A549 treated with CORT108297 at 1 μM for 4 hours (cell line): ENCODE measurements at places on chromosomes 6 and 20. TPM values are rescaled to one million over a fixed set of nuclear protein-coding genes. Genes with fewer than 3 reads are reported as not detected.

Gene UNC5CL
- total RNA-seq, result 0.34 to 0.52 TPM (median 0.45 TPM) in 5 replicates

Gene OR2W1
- not detected in 5 replicates for total RNA-seq

Gene PAK5
- total RNA-seq, result not detected in 5 replicates

Gene DNMT3B
- total RNA-seq, result 3.8 to 5.6 TPM (median 4.6 TPM) in 5 replicates

Gene ADTRP
- total RNA-seq, result 0.27 to 0.53 TPM (median 0.36 TPM) in 5 replicates

Gene MCHR2
- not detected in 5 replicates for total RNA-seq

Gene BNIP5
- total RNA-seq, result not detected in 5 replicates

Gene SLC32A1
- total RNA-seq, result not detected in 5 replicates

Gene MYO6
- 6.7 to 8.9 TPM (median 7.3 TPM) in 5 replicates for total RNA-seq

Gene PRICKLE4
- 0.75 to 0.96 TPM (median 0.83 TPM) in 5 replicates for total RNA-seq

Gene OTOR
- not detected in 5 replicates for total RNA-seq

Gene WFDC2
- total RNA-seq, result 0.20 to 0.23 TPM in 2 of 5 replicates, not detected in the others

Gene RIMS1
- not detected in 5 replicates for total RNA-seq

Gene TMEM217
- total RNA-seq, result 0.54 to 1.3 TPM (median 0.75 TPM) in 5 replicates

Gene NFATC2
- total RNA-seq, result 6.5 to 8.9 TPM (median 7.6 TPM) in 5 replicates

Gene TRIM10
- 0.02 TPM in 1 of 5 replicates, not detected in the others for total RNA-seq

Gene OLIG3
- total RNA-seq, result not detected in 5 replicates

Gene SCRT2
- not detected in 5 replicates for total RNA-seq

Gene EFCAB8
- total RNA-seq, result not detected in 5 replicates

Gene GCLC
- total RNA-seq, result 98.2 to 120 TPM (median 112 TPM) in 5 replicates

Gene EYA4
- total RNA-seq, result 9.6 to 11.6 TPM (median 11.4 TPM) in 5 replicates

Gene SLC17A2
- total RNA-seq, result not detected in 5 replicates

Gene TOP1
- total RNA-seq, result 70.3 to 109 TPM (median 78.7 TPM) in 5 replicates

Gene SNAP25
- 14.2 to 19.0 TPM (median 18.4 TPM) in 5 replicates for total RNA-seq

Gene BTN1A1
- 0.03 TPM in 1 of 5 replicates, not detected in the others for total RNA-seq

Gene ANGPT4
- total RNA-seq, result 0.01 to 0.04 TPM (median 0.02 TPM) in 4 of 5 replicates, not detected in the other

Gene LY86
- not detected in 5 replicates for total RNA-seq
